ENCODE measurements at places on chromosomes 13 and 19.

GRCh38 chr19:7738023-7738422, 6.1 kb upstream of the CLEC4G start:
- DNase-seq, result no peak

GRCh38 chr13:112078879-112079531, 12.1 kb downstream of the SOX1 start:
- DNase-seq, result no peak

- DNase-seq, result no peak
Measured at GRCh38 chr13:41682766-41683165, 225.4 kb downstream of the RGCC start.

DNA sequence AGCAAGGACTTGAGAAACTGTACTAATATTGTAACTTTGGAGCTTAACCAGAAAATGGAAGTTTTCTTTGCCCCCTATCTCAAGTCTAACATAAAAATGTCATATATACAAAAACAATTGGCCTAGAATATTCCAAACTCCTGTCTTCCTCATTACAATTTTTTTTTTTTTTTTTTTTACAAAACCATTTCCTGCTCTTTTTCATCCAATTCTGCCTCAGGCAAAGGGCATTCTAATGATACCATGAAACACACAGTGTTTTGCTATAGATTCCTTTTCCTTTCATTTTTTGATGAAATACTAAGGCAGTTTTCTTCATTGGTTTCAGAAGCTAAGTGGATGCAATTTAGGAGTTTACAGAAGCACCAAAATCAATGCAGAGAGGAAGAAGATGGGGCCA, 119.7 kb downstream of the LHFPL6 start:
- DNase-seq, result no peak

- no peak for DNase-seq
Measured at GRCh38 chr13:90485436-90485835, 862.1 kb upstream of the MIR17HG start.

GRCh38 chr19:5628461-5628860, 5.6 kb downstream of the SAFB start:
- DNase-seq, result no peak

DNA sequence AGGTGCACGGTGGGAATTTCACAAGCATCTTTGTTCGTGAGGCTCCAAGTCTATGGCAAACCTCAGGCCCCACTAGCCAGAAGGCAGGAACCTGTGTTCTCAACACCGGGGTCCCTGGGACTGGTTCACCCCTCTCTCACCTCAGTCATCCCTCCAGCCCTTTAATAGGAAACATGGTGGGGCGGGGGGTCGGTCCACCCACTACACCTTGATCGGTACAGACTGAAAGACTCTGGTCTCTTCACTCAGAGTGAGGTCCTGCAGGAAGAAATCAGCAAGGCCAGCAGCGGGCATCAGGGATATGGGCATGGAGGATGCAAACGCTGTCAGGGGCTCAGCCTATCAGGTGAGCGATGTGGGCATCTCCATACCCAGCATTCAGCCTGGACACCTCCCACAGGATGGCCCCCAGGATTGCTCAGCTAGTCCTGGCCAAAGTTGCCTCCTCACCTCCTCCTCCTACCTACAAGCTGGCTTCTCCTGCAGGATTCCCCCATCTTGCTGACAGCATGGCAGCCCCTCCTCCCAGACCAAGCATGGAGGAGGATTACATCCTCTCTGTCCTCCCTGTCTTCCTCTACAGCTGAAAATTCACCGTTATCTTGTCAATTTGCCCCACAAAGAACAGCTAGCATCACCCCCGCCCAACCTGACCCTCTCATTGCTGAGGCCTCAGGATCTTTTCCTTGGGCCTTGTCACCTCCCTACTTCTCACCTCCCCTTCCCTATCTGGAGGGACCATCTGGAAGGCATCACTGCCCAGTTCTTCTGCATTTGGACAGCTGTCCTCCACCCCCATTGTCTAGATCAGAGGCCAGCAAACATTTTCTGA, 37.3 kb upstream of the CD33 start:
- DNase-seq, result no peak

DNA sequence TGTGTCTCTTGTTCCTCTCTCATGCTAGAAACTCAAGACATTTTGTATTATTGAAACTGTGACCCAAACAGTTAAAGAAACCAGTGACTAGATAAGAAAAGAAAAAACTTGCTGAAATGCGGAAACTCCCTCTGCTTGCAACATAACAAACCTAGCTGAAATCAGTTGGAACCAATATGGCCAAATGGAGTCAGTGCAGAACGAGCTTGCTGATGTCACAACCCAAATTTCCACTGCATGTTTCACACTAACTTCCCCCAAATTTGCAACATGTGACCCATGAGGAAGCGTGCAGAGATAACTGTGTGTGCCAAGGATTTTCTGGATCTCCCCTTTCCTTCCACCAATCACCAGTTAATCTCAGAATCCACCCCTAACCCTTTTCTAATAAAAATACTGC, 208.0 kb downstream of the DLEU7 start:
- DNase-seq, result no peak

GRCh38 chr13:98650396-98651107, 73.6 kb upstream of the STK24 start:
- no peak for DNase-seq

DNA sequence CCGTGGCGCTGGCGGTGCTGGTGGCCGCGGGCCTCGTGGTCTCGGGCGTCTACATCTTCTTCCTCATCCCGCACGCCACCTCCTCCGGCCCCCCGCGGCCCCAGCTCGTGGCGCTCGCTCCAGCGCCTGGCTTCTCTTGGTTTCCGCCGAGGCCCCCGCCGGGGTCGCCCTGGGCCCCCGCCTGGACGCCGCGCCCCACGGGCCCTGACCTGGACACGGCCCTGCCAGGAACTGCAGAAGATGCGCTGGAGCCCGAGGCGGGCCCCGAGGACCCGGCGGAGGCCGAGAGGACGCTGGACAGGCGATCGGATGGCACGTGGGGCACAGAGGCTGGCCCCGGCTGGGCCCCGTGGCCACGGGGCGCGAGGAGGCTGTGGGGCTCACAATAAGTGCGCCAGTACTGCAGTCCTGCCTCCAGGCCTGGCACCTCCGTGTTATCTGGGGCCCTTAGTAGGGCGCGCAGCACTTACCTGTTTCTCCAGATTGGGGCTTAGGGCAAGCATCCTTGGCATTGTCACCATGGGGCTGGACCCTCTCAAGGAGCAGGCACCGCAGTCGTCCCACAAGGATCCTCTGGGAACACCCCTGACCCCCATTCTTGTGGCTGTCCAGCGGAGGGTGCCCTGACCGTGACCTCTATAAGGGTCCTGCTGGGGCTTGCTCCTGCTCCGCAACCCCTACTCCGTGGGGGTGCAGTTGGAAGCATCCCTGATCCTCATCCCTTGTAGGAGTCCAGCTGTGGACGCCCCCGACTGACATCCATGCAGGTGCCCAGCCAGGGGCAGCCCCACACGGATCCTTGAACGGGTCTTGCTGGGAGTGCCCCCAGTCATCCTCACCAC, 1.5 kb downstream of the RNF225 start:
- no peak for DNase-seq

DNA sequence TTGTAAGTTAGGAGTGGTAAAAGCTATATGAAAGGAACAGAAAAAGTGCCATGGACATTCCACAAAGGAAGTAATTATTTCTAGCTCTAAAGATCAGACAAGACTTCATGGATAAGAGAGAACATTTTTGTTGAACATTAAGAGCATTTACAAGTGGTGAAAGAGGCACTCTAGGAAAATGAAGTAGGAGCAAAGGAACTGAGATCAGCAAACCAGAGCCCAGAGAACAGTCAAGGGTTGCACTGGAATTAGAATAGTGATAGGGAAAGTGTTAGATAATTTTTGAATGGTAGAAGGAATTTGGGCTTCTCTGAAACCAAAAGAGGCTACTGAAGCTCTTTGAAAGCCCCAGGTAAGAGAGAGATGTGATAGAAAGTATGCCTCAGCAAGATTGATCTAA, 94.1 kb downstream of the COG6 start:
- DNase-seq, result no peak

- DNase-seq, result no peak
Measured at GRCh38 chr19:28549680-28550277, 663.2 kb downstream of the UQCRFS1 start.

GRCh38 chr13:95258619-95259194, 42.5 kb downstream of the ABCC4 start:
- no peak for DNase-seq

- DNase-seq, result no peak
Measured at GRCh38 chr19:38155453-38155852, 68.6 kb downstream of the DPF1 start.

GRCh38 chr19:37506387-37507166, at the start of gene ZNF793:
Gene ZNF793 (plus strand): TSS chr19:37506939. CDS start chr19:37523440, 16,501 bp downstream.
- peak; percentile 69 for DNase-seq

GRCh38 chr13:27969082-27969865, at the start of gene CDX2:
Gene CDX2 (minus strand): TSS chr13:27969315. CDS start chr13:27969006, 309 bp downstream.
- no peak for DNase-seq

DNA sequence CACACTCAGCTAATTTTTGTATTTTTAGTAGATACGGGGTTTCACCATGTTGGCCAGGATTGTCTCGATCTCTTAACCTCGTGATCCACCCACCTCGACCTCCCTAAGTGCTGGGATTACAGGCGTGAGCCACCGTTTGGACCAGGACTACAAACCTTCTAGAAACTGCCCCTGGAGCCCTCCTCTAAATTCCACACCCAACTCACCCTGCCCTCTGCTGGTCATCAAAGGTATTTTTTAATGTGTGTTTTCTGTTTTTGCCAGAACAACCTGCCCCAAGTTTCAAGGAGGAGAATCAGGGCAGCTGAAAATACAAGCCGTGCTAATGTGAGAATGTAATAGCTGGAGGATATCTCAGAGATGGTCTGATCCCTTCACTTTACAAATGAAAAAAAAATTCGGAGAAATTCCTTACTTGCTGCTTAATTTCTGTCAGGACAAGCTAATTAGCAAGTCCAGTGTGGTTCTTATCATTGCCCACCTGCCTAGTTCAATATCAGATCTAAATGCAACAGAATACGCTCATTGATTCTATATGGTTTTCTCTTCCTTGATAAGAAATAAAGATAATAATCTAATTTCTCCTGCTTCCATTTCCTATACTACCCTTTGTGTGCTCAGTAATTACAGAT, 4.1 kb downstream of the ATP8A2 start:
- no peak for DNase-seq

DNA sequence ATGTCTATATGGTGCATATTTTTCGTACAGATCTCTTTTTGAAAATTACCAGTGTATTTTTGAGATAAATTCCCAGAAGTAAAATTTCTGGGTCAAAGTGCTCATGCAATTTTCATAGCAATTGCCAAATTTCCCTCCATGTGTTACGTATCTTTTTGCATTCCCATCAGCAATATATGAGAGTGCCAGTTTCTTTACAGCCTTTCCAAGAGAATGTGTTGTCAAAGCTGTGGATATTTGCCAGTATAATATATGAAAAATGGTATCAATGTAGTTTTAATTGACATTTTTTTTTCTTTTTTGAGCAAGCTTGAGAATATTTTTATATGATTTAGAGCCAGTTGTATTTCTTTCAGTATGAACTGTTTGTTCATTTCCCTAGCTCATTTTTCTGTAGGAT, 399.0 kb upstream of the KLF12 start:
- DNase-seq, result no peak

- DNase-seq, result no peak
Measured at GRCh38 chr13:111897178-111897845, 169.6 kb upstream of the SOX1 start.

GRCh38 chr19:14150041-14150769, 13.8 kb upstream of the ASF1B start:
- DNase-seq, result no peak

GRCh38 chr13:99067159-99067985, 89.5 kb upstream of the DOCK9 start:
- no peak for DNase-seq

- DNase-seq, result peak; percentile 69
Measured at GRCh38 chr19:58544591-58545285, 874 bp downstream of the TRIM28 start.

DNA sequence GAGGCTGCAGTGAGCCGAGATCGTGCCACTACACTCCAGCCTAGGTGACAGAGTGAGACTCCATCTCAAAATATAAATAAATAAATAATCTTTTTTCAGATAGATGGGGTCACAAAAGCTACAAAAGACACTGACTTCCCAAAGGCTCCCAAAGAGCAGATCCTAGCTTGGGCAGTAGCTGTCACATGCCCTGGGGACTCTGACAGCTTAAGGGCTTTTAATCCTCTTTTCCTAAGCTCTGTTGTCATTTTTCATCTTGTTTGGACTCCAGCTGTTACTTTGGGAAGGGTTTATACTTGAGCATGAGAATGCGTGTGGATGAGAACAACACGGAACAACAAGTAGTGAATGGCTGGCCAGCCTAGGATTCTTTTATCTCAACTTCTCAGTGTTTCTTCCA, 231.7 kb downstream of the MZT1 start:
- no peak for DNase-seq

GRCh38 chr13:79387853-79388252, 18.2 kb downstream of the RBM26 start:
- DNase-seq, result no peak

- peak; percentile 71 for DNase-seq
Measured at GRCh38 chr19:54464044-54464629, 559 bp upstream of the LENG9 start.

GRCh38 chr19:13018035-13018914, 23.0 kb downstream of the NFIX start:
- DNase-seq, result no peak

- DNase-seq, result no peak
Measured at GRCh38 chr13:99916366-99917103, 55.0 kb downstream of the ZIC5 start.

DNA sequence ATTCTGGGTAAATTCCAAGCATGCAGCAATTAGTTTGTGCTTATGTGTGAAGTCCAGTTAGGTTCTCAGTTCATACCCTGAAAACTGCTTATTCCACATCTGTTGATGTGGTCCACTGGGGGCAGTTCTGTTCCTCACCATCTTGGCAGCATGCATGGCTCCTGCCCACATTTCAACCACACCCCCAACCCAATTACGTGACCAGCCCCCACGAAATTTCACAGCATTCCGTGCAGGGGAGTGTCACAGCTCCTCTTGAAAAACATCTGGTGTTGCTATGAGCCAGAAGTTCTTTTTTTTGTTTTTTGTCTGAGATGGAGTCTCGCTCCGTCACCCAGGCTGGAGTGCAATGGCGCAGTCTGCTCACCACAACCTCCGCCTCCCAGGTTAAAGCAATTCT, 9.1 kb upstream of the ERVK3-1 start:
- no peak for DNase-seq

GRCh38 chr19:11494634-11495285, 10.9 kb downstream of the ZNF653 start:
- no peak for DNase-seq

- no peak for DNase-seq
Measured at GRCh38 chr19:3167533-3168272, 10.9 kb upstream of the S1PR4 start.

DNA sequence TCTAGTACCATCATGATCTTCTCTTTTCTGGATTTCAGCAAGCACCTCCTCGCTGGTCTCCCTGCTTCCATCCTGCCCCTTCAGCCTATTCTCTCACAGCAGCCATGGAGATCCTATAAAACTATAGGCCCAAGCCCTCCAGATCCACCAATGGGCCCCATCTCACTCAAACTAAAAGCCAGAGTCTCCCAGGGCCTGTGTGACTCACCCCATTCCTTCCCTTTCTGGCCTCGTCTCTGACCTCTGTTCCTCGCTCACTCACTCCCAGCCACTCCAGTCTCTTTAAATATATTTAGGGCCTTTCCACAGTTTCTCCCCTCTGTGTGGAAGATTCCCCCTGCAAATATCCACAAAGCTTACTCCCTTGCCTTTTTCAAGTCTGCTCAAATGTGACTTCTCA, 89.7 kb downstream of the HSPH1 start:
- no peak for DNase-seq
